ENCODE measurements at places on chromosomes 7 and 10. TPM values are rescaled to one million over a fixed set of nuclear protein-coding genes. Genes with fewer than 3 reads are reported as not detected.

Gene CABCOCO1
- total RNA-seq = 0.53 TPM

Gene PPP1R17
- total RNA-seq = not detected

Gene SPDYE8
- total RNA-seq = not detected

Gene SLC26A4
- total RNA-seq = 1.3 TPM
